MV-4-11 (cell line): ENCODE measurements at places on chromosomes 4 and X.

DNA sequence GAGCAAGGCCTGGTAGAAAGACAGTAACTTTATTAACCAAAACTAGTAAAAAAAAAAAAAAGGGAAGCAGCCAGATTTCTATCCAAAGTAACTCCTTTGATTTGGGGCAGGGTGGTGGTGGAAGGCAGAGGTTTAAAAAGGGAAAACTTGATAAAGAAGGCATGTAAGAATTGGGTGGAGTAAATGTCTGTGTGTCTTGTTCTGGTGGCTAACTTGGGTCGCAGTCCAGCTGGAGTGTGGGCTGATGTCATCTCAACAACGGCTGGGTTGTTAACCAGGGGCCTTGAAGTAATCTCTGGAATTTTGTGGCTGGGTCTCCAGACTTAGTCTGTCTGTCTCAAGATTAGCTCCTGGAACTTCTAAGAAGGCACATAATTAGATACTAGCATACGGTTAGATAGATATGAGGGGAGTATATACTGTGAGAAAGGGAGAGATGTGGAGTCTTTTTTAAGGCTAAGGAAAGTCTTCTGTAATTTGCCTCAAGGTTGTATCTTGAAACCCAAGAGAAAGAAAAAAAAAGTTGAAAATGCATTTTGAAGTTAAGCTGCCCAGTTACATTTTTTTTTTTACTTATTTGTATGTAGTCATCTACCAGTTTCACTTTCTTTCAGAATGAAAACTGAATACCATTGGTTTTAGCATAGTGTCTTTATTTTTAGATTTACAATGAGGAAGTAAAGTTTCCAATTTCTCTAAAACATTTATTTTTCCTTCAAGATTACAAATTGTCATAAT, 48.3 kb downstream of the MTHFD2L start:
- peak; percentile 84 for DNase-seq

- no peak for DNase-seq
These were observed 55.1 kb downstream of the GPR82 start for GRCh38 chrX:41779030-41779564.

DNA sequence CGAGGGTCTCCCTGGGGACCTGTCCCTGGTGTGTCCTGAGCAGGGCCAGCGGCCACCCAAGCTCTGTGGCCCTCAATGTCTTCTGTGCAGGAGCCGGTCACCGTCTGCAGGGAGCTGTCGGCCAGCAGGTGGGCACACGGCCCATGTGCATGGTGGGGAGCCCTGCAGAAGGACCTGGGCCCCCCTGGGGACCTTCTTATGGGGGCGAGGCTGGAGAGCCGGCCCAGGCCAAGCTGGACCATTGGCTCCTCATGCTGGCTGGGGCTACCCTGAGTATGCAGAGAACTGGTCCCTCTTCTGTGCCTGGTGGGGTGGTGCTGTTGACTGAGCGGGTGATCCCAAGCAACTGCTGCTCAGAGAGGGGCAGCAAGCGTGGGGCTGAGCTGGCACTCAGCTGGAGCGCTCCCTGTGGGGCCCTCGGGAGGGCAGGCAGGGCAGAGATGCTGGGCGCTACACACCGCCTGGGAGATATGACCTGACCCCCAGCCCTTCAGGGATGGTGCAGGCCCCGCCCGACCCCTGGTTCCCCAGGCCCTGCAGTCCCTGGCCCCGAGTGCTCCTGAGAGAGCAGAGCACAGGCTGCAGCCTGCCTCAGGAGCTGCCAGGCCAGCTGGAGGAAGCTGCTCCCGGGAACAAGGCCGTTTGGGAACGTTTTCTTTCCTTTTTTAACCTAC, 14.8 kb downstream of the NAT8L start:
- no peak for DNase-seq

- peak; percentile 4 for DNase-seq
These were observed 690.6 kb downstream of the DMD start for GRCh38 chrX:32520789-32521188.

DNA sequence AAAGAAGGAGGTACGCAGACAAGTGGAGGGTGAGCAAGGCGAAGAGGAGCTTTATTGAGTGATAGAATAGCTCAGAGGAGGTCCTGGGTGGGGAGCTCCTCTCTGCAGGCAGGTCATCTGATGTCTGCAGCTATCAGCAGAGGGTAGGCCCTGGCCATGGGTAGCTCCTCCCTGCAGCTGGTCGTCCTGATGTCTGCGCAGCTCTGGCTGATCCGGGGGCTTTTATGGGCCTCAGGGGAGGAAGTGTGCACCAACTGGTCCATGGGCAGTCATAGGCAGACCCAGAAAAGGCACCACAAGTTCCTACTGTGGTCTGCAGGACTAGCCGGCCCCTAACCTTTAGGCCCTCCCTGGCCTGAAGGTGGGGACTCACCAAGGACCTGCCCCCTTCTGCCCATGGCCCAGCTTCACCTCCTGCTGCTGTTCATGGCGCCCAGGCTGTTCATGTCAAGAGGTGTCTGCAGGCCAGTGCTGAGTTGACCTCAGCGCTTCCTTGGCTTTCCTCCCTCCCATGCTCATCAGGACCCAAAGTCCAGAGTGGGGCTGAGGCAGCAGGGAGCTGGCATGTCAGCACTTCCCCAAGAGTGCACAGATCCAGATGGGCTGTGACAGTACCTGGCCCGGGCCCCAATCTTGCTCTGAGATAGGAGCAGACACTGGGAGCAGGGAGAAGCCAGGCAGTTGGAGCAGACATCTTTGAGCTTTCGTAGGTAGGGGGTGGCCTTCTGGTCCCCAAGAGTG, 46.1 kb downstream of the ARAP2 start:
- no peak for DNase-seq

- peak; percentile 75 for DNase-seq
These were observed 30.8 kb downstream of the DAPP1 start for GRCh38 chr4:99847362-99847976.

DNA sequence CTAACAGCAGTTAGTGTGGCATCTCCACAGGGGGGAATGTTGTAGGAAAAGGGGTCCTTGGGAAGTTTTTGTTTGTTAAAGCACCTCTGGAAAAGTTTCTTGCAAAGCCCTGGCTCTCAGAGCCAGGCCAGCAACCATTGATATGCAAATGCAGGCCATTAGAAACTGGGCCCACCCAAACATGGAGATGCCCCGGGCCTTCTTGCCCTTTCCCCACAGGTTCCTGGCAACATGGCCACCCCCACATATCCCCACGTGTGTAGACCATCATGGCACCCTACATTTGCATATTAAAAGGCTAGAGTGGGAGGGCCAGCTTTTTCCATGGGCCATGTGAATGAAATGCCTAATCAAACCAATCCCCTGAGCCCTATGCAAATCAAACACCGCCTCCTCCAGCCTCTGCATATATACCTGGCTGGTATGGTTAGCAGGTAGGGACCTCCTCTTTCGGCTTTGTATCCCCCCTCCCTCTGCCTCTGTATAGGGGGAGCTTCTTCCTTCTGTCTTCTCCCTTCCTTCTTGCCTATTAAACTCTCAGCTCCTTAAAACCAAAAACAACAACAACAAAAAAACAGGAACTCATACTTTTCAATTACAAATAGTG, 44.0 kb upstream of the ZCCHC13 start:
- no peak for DNase-seq

DNA sequence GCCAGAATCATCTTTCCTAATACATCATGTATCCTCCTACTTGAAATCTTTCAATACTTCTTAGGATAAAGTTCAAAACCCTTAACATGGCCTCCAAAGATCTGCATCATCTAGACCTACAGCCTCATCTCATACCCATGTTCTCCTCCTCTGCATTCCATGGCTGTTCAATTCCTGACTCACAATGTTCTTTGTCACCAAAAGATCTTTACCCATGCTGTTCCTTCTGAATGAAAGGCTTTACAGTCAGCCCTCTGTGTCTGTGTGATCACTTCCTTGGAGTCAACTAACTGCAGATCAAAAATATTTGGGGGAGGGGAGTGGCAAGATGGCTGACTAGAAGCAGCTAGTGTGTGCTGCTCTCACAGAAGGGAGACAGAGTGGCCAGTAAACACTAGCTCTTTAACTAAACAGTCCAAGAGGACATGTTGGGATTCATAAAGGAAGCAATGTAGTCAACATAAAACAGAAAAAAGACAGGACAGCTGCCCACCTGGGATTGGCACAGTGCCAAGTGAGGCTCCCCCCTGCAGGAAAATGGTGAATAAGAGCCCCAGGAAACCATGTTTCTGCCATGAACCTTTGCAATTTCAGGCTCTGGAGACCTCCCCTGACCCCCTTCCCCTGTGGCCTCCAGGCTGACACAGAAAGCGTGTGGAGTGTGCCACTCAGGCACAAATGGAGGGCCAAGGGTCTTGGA, 31.9 kb downstream of the CBR4 start:
- no peak for DNase-seq

- DNase-seq, result no peak
These were observed 43.1 kb upstream of the MCF2 start for GRCh38 chrX:139751053-139751452.

DNA sequence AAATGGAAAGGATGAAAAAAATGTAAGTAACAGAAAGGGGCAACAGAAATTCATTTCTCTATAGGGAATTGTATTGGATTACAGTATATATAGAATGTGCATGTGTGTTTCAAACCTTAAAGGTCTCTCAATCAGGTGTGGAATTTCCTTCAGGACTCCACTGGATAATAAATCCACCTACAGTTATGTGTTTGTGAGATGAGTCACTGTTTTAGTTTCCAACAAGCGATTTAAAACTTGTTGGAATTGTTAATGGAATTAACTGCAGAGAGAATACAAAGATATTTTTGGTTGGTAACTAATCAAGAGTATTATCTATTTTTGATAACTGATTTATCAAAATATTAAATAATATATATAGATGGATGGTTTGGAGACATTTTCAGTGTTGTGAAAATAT, 32.8 kb downstream of the CEP44 start:
- no peak for DNase-seq

GRCh38 chrX:791479-792034, 161.0 kb downstream of the SHOX start:
- DNase-seq, result no peak

GRCh38 chr4:115187136-115187535, 73.7 kb upstream of the NDST4 start:
- DNase-seq, result no peak

DNA sequence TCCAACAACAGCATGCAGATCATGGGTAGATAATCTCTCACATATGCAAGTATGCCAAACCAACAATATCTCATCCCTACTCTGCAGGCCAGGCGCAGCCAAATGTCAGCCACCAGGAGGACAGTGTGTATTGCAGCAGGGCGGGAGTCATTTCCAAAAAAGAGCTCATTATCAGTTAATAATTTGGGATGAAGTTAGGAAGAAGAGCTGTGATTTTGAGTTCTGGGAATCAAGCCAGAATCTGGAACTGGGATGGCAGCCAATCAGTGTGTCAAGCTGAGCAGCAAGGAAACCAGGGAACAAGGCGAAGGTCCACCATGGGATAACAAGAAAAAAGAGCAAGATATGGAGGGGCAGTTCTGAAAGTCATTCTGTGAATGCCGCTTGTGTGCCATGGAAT, 88.2 kb upstream of the CAMK2D start:
- DNase-seq, result no peak

GRCh38 chr4:83257811-83258210, 26.8 kb downstream of the COQ2 start:
- no peak for DNase-seq

GRCh38 chr4:173490256-173490655, 39.8 kb downstream of the HAND2 start:
- peak; percentile 89 for DNase-seq

DNA sequence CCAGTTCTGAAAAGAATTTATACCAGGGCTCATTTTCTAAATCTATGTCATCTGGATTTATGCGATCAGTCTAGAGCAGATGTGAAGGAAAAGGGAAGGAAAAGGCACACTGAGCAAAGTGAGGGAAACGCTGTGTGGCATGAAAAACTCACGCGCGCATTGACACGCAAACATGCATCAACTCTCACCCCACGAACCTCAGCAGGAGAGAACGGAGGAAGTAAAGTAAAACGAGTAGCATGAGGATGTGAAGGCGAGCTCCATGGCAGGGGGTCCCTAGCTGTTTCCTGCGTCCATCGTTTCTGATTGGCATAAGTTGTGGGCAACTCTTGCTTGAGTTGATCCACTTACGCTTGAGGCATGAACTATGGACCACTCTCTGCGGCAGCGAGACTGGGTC, 102.8 kb upstream of the PDLIM3 start:
- DNase-seq, result no peak

DNA sequence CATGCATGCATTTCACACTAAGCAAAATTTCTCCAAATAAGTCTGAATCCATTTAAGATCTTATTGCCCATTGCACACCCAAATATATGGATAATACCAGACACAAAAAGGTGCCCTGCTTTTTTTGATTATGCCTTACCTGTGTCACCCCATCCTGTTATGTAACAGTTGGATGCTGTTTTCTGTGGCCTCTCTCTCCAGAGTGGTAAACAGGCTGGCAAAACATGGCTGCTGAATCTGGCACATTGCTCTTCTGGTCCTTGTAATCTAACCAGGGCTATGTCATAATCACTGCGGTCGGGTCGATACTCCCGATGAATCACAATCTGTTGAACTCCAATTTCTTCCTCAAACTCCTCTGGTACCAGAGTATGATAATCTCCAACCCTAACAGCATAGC, 70.1 kb downstream of the PRSS12 start:
- peak; percentile 91 for DNase-seq

- peak; percentile 17 for DNase-seq
These were observed 83.8 kb downstream of the GRID2 start for GRCh38 chr4:92387459-92388069.

DNA sequence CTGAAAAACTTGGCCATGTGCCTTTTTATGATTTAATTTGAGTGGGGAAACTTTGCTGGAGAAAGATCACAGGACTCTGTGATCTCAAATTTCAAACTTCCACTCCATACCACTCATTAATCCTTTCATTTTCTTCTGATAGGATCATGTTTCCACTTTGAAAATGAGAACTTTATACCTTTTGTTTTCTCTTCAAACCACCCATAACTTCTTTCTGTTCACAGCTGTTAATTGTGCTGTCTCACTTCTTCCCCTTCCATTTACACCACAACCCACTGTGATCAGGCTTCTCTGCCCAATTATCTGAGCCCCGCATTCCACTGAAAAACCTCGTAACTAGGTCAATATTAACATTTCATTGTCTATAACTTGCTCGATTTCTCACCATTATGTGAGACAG, 47.0 kb upstream of the ARSJ start:
- no peak for DNase-seq
